ENCODE measurements at places on chromosomes 4 and X. TPM values are rescaled to one million over a fixed set of nuclear protein-coding genes. Genes with fewer than 3 reads are reported as not detected.

DNA sequence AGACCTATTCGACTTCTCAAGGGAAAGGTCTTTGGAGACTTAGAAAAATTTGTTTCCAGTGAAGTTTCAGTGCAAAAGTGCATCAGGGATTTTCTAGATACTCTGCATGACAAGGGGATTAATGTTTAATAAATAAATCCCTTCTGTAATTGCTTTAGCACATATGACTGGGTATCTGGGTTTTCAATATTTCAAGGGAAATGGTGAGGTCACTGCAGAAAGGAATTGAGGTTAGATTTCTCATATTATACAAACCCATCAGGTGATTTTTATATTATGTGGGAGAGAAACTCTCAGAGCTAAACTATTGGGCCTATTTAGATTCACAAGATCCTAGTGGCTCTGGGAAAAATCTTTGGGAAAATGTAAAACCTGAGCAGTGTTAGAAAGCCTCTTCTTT is 48.3 kb upstream of the SLC4A4 start:
- DNase-seq, result no peak

SHOX gene
- not detected for total RNA-seq

DNA sequence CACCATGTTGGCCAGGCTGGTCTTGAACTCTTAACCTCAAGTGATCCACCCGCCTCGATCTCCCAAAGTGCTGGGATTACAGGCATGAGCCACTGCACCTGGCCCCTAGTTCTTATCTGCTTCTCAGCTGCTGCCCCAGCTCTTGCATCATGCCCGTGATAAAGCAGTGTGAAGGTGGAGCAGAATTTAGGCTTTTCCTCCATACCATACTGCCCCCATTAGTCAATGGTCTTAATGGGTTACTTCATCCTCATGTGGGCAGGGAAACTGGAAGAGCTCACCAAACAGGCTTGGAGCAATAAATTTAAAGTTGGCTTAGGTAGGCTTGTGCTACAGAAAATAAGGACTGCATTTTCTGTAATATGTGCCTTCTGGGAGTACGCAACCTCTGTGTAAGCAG is 636.9 kb upstream of the BOD1L1 start:
- no peak for DNase-seq

DNA sequence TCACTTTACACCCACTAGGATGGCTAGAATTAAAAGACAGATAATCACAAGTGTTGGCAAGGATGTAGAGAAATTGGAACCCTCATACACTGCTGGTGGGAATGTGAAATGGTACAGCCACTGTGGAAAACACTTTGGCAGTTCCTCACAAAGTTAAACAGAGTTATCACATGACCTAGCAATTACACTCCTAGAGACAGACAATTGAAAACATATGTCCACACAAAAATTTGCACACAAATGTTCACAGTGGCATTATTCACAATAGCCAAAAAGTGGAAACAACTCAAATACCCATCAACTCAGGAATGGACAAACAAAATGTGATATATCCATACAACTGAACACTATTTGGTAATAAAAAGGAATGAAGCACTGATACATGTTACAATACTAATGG is 5.7 kb downstream of the ZNF280C start:
- no peak for DNase-seq

- DNase-seq, result no peak
These were observed 126.7 kb upstream of the AMOT start for GRCh38 chrX:112967341-112967740.
